ENCODE measurements at places on chromosomes 5 and 9.

DNA sequence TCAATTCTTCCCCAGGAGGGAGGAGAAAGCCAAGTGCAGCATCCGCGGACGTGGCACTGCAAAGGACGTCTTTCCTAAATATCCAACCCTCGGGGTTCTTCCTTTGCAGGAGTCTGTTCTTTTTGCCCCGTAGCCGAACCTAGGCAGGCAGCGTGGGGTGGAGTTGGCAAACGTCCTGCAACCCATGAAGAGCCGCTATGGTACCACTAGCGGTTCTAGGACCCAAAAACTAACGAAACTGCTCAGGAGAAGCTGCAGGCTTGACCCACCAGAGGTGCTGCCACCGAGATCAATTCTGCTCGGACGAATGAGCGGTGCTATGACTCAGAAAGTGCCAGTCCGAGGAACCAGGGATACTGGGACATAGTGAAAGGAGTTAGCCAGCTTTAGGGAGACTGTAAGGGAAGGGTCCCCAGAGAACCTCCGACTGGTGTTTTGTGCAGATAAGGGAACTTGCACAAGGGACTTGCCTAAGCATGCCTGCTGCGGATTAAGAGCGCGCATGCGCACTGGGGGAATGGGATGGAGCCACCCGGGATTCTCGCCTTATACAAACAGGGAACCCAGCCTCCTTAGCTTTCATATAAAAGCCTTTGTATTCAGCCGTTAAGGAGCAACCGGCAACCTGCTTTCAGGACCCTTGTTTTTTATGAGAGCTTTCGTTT, 32.7 kb downstream of the ANXA2R start:
- DNase-seq = peak; percentile 90

DNA sequence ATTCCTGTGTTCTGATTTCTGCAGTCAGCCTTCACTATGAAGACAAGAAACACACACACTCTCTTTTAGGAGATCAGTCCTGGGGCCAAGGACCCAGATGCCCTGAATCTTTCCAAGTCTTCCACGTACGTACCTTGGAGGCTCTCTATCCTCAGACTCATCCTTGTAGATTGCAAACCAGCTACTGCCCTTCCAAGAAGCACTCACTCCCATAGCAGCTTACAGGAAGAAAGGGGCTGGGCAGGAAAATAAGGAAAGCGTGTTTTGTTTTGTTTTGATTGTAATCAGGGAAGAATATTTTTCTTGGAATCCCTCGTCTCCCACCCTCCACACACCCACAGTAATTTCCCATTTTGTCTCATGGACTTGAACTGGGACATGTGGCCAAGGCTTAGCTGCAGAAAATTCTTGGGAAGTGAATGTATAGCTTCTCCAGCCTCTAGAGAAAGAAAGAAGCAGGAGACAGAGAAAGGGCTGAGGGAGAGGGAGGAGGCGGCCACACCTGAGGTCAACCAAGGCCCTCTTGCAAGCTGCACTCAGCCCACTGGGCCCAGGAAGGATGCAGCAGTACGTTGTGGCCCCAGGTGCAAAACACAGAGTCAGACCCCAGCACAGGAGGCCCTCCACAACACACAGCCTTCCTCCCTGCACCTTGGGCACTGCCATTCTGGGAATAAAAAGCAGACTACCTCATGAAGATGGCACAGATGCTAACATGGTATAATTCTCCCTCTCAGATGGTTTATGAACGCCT, 29.9 kb downstream of the IRX2 start:
- DNase-seq = no peak

DNA sequence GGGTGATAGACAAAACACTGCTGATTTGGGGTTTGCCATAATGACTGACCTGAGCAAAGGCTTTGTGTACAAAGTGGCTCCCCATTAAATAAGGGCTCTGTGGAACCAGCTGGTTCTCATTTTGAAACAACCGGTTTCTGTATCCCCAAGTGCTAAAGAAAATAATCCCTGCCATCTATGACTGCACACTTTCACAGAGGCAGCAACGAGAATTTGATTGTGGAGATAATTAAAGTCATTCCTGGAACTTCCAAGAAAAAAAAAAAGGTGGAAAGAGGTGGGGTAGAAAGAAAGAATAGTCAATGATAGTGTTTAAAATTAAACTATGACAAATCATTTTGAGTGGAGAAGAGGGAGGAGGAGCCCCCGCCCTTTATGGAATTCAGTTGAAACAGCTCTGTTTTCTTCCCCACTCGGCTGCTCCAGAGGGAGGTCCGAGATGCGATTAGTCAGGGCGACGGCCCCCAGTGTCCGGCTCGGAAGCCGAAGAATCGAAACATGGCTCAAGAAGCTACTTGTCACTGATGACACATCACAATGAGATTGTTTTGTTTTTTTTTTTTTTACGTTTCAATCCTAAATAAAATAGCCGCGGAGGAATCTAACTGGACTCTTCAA, 38.4 kb downstream of the EBF1 start:
- peak; percentile 61 for DNase-seq

DNA sequence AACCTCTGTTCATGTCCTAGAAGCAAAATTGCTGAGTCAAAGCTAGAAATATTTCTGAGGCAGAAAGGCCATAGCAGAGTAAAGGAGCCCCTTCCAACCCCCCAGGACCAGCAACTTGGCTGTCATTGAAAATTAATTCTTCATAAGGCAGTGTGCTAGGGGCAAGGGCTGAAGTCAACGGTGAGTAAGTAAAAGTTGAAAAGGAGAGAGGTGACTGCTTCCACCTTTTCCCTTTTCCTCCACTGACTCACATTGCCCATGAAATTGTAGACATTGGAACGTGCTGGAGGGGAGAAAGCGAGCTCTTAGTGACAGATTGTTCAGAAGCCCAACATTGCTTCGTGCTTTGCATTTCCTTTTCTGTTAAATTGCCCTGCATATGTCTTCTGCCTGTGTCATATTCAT, 19.1 kb downstream of the GLRA1 start:
- peak; percentile 64 for DNase-seq

DNA sequence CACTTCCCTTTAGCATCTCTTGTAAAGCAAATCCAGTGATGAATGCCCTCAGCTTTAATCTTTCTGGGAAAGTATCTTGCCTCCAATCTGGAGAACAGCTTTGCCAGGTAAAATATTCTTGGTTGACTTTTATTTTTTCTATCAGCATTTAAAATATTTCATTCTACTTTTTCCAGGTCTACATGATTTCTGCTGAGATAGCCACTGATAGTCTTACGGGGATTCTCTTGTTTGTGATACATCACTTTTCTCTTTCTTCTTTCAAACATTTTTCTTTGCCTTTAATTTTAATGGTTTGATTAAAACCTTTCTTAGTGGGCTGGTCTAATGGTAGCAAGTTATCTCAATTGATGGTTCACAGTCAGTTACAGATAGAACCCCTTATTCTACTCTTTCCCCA, 33.9 kb upstream of the FAM120A start:
- DNase-seq = no peak

- peak; percentile 76 for DNase-seq
Observed at GRCh38 chr9:81108821-81109220, 580.5 kb downstream of the TLE1 start.

- peak; percentile 90 for DNase-seq
Observed at GRCh38 chr5:172953776-172954675, 5.2 kb upstream of the RPL26L1 start.

All from M059J (cell line).